CD4-positive, alpha-beta T cell treated with Interferon gamma for 1 hour (primary cell): ENCODE measurements at places on chromosomes 5 and 9.

- no peak for DNase-seq
These were observed 2.5 kb downstream of the IL33 start for GRCh38 chr9:6218099-6218502.

GRCh38 chr9:23850690-23851629 lies 24.9 kb upstream of the ELAVL2 start:
- DNase-seq, result no peak

GRCh38 chr5:79588696-79589095 lies 23.5 kb upstream of the TENT2 start:
- no peak for DNase-seq

GRCh38 chr9:129746092-129746777 lies 6.6 kb downstream of the PTGES start:
- DNase-seq, result no peak

- DNase-seq, result no peak
These were observed 42.1 kb upstream of the OLFM1 start for GRCh38 chr9:135045264-135045927.

- DNase-seq, result peak; percentile 54
These were observed 482 bp downstream of the CD14 start for GRCh38 chr5:140632366-140633020.

DNA sequence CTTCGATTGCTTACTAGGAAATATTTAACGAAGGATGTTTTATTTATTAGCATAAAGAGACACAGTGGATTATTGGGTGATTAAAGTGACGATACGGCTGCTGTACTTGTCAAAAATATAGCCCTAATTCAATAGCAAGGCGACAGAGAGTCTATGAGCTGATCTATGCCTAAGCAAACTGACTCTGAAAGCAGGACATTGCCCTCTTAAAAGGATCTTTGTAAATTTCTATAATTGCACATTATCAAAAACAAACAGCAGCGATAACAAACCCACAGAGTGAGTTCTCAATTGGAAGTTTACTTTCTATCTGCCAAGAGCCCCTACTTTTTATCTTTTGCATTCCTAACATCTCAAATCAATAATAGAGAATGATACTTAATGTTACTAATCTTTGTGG lies 31.4 kb downstream of the TLX3 start:
- no peak for DNase-seq

GRCh38 chr9:2271426-2271825 lies 256.3 kb downstream of the SMARCA2 start:
- DNase-seq, result peak; percentile 44

- DNase-seq, result no peak
These were observed 135.8 kb downstream of the PCSK1 start for GRCh38 chr5:96297290-96297689.

GRCh38 chr5:131366428-131366827 lies 102.6 kb downstream of the CDC42SE2 start:
- no peak for DNase-seq

DNA sequence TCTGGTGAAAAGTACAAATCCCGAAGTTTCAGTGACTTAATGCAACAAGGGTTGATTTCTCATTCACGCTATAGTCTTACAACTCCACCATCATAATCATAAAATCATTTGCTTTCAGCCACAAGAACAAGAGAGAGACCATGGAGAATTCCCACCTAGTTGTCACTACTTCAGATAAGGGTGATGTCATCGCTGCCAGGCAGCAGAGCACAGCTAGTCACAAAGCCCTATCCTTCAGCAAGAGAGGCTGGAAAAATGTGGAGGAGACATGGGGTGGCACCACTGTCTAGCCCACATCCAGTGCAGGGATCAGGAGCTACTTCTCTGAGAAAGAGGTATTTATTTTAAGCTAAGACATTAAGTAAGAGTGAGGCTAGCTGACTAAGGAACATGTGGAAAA lies 356.1 kb downstream of the YTHDC2 start:
- DNase-seq, result no peak

DNA sequence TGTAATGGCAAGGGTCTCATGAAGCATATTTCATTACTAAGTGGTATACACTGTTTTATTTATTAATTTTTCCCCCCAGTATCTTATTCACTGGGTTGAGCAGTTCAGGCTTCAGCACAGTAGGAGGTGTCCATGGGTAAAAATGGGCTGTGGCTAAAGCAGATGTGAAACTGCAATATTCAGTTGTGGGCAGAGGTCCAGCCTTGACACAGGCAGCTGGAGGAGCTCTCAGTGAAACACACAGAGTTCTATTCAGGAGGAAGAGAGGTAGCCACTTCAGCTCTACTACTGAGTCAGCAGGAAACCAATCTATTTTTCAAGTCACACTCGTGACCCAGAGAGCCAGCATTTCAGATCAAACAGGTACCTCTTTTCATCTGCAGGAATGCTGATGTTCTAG lies 418.3 kb downstream of the CDH10 start:
- no peak for DNase-seq

GRCh38 chr5:61828856-61829255 lies 477.1 kb upstream of the KIF2A start:
- no peak for DNase-seq

GRCh38 chr5:122940890-122941289 lies 95.5 kb downstream of the SNX24 start:
- DNase-seq, result no peak

DNA sequence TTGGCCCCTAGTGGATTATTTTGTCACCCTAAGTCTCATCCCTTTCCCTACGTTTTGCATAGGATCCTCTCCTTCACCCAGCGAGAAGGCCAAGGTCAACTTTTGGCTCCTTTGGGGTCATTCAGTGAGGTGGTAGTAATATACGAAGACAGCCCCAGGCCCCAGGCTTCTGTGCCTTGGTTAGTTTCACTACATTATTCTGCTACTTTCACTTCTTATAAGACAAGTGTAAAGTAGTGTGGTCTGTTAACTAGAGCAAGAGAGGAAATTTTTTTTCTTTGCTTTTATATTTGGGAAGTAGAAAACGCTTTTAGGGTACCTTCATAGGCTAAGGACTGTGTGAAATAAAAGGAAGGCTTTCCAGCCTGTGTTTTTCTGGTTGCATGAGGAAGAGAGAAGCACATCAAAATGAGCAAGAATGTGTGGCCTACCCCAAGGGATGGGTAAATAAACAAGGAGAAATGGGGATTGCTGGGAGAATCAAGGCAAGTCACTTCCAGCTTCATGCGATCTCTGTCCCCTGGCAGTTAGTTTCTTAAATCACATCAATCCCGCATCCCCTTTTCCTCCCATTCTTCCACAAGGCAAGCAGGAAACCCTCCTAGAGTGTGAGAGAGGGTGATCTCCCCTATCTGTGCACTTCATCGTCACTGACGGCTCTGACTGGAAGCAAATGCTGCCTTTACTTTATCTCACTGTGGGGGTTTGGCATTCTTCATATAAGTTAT lies 677.0 kb upstream of the WWC1 start:
- DNase-seq, result no peak

DNA sequence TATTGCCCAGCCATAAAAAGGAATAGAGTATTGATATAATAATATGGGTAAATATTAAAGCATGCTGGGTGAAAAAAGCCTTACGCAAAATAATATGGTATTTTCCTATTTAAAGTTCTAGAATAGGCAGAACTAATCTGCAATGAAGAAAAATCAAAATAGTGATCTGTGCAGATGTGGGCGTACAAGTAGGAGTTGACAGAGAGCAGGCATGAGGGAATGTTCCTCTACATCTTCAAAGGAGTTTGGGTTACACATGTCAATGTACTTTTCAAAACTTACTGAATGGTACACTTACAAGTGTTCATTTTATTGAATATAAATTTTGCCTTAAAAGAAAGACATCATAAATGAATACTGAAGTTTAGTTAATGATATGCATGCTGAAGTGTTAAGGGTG lies 33.0 kb upstream of the ZBED3 start:
- DNase-seq, result no peak

DNA sequence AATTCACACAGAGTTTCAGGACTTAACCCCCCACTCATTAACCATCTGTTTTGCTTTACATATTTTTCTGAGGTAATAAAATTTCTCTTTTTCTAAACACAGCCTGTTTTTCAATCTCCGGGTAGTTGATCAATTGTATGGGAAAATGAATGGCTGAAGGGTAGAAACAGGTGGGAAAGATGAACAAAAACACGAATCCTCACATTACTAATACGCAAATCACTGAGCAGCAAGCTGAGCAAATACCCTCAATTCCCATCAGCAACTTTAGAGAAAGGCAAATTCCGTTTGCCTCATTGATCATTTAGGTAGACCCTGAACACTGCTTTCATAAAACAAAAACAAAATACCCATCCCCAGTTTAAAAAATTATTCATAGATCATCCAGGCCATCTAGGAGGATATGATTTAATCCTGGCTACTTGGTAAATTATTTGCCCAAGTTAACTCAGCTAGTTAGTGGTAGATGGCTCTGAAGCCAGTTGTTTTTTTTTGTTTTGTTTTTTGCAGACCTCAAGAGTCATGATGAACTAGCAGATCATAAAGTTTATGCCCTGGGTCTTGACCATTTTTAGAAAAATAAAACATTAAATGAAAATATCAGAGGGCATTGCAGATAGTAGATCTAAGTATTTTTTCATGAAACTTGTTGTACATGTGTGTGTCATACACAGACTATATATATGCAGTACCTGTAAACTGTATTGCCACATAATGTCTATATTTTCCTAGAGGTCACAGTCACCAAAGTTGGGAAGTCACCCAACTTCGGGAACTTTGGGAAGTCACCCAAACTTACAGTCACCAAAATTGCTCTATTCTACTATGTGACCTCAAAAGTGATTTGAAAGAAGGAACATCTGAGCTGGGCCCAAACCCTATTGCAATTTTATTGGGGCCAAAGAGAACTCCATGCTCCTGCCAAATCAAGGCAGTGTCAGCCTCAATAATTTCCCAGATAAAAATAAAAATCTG lies 1.6 kb upstream of the CD274 start:
- DNase-seq, result no peak

- DNase-seq, result no peak
These were observed 23.2 kb downstream of the PRDM6 start for GRCh38 chr5:123112196-123112595.

DNA sequence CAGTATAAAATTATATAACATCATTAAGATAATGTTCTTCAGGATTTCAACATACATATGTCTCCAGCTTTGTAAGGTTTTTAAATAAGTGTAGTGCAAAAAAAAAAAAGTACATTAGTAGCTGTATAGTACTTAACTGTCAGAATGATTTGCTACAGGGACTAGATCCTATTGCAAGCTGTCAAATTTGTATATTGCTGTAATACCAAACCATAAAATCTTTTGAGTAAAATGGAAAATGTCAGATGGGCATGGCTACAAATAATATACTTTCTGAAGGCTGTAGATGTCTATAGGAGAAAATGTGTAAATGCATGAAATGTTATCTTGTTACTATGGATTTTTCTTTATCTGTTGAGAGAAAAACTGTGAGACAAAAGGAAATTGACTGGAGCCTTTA lies 298.5 kb downstream of the KDM4C start:
- DNase-seq, result no peak

- no peak for DNase-seq
These were observed 577.6 kb downstream of the CSNK1G3 start for GRCh38 chr5:124089578-124089977.

DNA sequence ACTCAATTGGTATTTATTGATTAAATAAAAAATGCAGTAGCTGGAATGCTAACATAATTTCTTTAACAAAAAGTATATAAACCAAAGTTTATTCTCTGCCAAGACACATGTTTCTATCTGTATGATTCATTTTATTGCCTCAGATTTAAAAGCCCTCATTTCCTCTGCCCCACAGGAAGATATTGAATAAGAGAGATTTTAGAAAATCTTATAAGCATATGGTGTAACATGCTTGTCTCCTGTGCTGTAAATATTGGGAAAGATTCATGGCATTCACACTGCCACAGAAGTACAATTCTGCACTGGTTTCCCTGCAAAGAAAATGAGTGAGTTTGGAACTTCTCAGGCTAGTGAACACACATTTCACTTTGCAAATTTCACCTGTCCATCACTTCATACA lies 134.9 kb upstream of the FBXL7 start:
- DNase-seq, result no peak

- DNase-seq, result no peak
These were observed 63.8 kb downstream of the PDZD2 start for GRCh38 chr5:31702712-31703111.

DNA sequence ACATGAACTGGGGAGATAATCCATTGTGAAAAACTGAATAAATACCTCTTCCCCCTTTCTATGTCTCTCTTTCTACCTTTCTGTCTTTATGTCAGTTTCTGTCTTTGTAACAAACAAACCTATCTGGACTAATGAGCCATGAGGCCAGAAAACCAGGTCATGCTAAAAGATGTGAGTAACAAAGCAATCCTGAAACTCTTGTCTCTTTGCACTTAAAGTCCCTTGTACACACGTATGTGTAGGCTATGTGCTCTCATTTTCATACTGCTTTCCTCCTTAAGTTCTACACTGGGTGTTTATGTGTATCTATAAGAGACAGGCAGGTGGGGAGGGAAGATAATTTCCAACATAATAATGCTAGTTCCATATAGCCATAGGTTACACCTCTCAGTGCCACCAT lies 123.8 kb upstream of the PTGER4 start:
- no peak for DNase-seq

DNA sequence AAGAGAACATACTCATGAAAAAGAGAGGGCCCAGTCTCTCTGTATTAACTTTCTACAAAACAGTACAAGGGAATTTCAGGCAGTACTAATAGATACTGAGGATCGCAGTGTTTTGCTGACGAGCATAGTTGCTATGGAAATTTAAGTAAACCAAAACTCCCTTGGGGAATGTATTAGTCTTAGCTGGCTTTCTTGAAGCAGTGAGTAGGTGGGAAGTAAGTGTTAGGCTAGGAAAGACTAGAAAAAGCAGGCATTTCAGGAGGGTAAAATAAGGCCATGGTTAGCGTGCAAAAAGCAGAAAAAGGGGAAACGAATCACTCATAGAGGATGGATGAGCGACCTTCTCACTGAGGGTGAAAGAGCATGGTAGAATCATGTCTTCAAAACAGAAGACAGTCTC lies 84.3 kb upstream of the ACTBL2 start:
- no peak for DNase-seq

GRCh38 chr9:20292002-20292401 lies 330.3 kb downstream of the MLLT3 start:
- no peak for DNase-seq

- no peak for DNase-seq
These were observed 39.0 kb upstream of the SAP30L start for GRCh38 chr5:154406826-154407225.

DNA sequence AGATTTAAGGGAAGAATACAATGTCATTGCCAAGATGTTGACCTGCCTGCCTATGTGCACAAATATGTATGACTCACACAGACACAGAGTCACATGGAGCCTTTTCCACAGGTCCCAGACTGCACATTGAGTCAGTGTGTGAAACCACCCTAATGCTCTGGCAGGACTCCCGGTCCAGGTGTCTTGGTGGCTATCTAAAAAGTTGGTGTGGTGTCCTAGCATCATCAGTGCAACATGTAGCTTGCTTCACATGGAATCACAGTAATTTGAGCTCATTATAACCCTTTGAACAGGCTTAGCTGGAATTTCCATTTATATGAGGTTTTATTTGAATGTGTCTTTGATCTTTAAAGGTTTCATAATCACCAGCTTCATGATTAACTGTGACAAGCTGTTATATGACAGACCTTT lies 10.7 kb downstream of the IFNA5 start:
- no peak for DNase-seq

GRCh38 chr5:126814721-126815404 lies 37.9 kb downstream of the LMNB1 start:
- no peak for DNase-seq
